RWPE2 (cell line): ENCODE measurements at places on chromosomes 1 and 21.

- DNase-seq, result no peak
- H3K27ac ChIP-seq, result no peak overlapping the region
- no peak overlapping the region for H3K4me3 ChIP-seq
- H3K36me3 ChIP-seq, result no peaks in the 10 kb centered on the region
- H3K27me3 ChIP-seq, result no peaks in the 10 kb centered on the region
These were observed 338.2 kb downstream of the ASTN1 start for GRCh38 chr1:176826265-176826664.

GRCh38 chr1:181911715-181912114 lies 149.8 kb downstream of the ZNF648 start:
- H3K4me3 ChIP-seq, result no peak overlapping the region
- no peak overlapping the region for H3K27ac ChIP-seq
- no peaks in the 10 kb centered on the region for H3K36me3 ChIP-seq
- no peak for DNase-seq
- no peaks in the 10 kb centered on the region for H3K4me1 ChIP-seq

GRCh38 chr1:39047374-39048229 lies 21.5 kb downstream of the NDUFS5 start:
- no peak for DNase-seq
- H3K4me1 ChIP-seq, result no peaks in the 10 kb centered on the region
- H3K4me3 ChIP-seq, result no peak overlapping the region
- H3K36me3 ChIP-seq, result no peaks in the 10 kb centered on the region
- H3K27ac ChIP-seq, result no peak overlapping the region

DNA sequence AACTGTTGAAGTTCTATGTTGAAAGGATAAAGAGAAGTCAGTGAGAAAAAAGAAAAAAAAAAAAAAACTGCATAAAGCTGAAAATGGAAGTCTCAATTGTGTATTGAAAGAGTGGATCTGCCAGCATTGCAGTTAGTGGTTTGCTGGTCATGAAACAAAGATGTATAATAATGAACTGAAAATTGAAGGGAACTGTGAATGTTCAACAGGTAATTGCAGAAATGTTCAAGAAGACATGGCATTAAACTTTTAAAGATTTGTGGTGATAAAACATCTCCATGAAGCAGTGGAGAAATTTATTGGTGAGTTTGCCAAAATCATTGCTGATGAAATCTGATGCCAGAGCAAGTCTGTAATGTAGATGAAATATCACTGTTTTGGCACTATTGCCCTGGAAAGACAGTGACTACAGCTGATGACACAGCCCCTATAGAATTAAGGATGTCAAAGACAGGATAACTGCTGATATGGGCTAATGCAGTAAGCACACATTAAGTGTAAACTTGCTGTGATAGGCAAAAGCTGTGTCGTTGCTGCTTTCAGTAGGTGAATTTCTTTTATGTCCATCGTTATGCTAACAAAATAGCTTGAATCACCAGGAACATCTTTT lies 71.0 kb downstream of the RD3 start:
- no peak overlapping the region for H3K27ac ChIP-seq
- no peaks in the 10 kb centered on the region for H3K4me1 ChIP-seq
- H3K4me3 ChIP-seq, result no peak overlapping the region
- no peaks in the 10 kb centered on the region for H3K36me3 ChIP-seq
- DNase-seq, result no peak

DNA sequence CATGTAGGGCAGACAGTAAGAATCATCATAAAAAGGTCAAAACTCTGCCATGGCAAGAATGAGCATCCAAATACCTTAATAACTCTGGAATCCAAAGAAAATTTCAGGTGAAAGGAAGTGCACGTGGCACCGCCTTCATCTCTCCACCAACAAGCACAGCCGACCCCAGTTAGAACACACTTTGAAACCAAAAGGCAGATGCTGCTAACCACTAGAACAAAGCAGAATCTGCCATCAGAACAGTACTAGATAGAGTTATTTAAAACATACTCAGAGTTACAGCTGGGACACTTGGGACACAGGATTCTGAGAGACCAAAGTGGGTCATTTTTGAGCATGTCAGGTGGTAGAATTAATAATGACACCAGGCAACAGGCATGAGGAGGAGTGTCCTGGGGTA lies 106.7 kb upstream of the SOD1 start:
- no peaks in the 10 kb centered on the region for H3K36me3 ChIP-seq
- peaks cover 8% of the 10 kb centered on the region for H3K27me3 ChIP-seq
- peaks cover 6% of the 10 kb centered on the region for H3K4me1 ChIP-seq
- no peak overlapping the region for H3K4me3 ChIP-seq
- no peak for DNase-seq

GRCh38 chr1:208243527-208243966 lies 637 bp downstream of the PLXNA2 start:
- peaks cover 20% of the 10 kb centered on the region for H3K4me1 ChIP-seq
- H3K27me3 ChIP-seq, result no peaks in the 10 kb centered on the region

DNA sequence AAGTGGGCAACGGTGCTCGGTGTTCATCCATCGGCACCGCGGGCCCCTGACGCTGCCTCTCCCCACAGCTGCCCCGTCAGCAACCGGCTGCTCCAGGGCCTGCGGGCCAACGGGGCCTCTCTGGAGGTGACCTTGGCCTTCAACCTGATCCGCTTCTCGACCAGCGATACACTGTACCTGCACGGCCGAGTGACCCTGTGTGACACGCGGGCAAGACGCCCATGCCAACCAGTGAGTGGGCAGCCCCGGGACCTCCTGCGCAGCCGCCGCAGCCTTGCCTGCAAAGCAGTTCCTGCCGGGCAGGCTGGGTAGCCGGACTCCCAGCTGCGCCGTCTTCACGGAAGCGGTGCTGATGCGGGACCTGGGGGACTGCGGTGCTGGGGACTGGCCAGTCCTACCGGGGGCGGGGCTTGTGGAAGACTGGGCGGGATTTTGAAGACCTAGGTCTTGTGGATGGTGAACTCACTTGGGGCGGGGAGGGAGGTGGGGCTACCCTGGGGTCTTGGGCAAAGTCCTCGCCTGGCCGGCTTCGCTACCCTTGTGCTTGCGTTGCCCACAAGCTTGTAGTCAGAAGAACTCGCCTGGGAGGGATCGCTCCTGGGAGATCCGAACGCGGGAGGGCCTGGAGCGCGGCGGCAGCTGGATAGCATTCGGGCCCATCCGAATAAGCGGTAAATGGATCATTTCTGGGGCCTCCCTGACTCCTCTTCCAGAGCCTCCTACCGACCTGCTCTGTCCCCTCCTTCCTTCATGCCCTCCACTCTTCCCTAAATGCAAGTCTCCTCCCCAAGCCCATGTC lies 8.8 kb upstream of the CEP85 start:
- no peaks in the 10 kb centered on the region for H3K36me3 ChIP-seq
- no peak overlapping the region for H3K4me3 ChIP-seq
- H3K27me3 ChIP-seq, result no peaks in the 10 kb centered on the region

GRCh38 chr1:78340006-78340405 lies 150.8 kb upstream of the PTGFR start:
- H3K36me3 ChIP-seq, result no peaks in the 10 kb centered on the region
- H3K27me3 ChIP-seq, result no peaks in the 10 kb centered on the region
- peaks cover 29% of the 10 kb centered on the region for H3K4me1 ChIP-seq
- DNase-seq, result no peak
- no peak overlapping the region for H3K4me3 ChIP-seq
- peak overlapping the region; percentile 97 for H3K27ac ChIP-seq

DNA sequence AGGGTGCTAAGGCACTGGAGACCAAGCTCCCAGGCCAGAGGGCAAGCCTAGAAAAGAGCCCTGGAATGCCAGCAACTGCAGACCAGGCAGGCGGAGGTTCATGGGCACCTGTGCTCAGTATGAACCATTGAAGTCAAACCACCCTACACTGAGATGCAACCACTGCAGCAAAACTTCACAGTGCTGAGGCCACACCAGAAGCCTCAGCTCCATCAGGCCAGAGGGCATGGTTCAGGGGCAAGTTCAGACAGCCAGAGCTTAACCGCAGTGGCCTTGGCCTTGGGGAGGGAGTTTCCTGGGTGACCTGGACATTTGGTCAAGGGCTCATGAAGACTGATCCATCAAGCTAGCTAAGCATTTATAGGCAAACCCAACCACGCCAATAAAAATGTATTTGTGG lies 7.1 kb downstream of the RCC2 start:
- H3K27me3 ChIP-seq, result no peaks in the 10 kb centered on the region
- H3K4me3 ChIP-seq, result no peak overlapping the region
- H3K4me1 ChIP-seq, result no peaks in the 10 kb centered on the region
- H3K27ac ChIP-seq, result no peak overlapping the region

GRCh38 chr1:230335861-230336522 lies 90.1 kb downstream of the PGBD5 start:
- H3K27ac ChIP-seq, result no peak overlapping the region
- no peak overlapping the region for H3K4me3 ChIP-seq
- no peaks in the 10 kb centered on the region for H3K36me3 ChIP-seq

DNA sequence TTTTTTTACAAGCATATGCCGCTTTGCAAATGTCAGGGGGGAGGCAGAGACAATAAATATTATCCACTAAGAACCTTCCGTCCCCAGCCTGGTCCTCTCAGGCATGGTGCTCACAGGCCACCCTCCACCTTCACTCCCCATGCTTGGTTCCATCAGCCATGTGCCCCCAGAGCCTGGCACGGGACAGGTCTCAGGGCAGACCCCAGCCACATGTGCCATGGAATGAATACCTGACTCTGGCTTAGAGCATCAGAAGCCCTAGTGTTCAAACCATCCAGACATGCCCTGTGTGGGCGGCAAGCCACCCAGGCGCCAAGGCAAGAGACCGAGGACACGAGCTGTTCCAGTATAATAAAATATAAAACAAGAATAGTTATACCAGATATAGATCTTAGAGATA lies 5.4 kb downstream of the LSS start:
- H3K36me3 ChIP-seq, result peaks cover 76% of the 10 kb centered on the region
- no peak overlapping the region for H3K4me3 ChIP-seq
- no peak for DNase-seq
- H3K27me3 ChIP-seq, result no peaks in the 10 kb centered on the region
- H3K27ac ChIP-seq, result no peak overlapping the region

- peak overlapping the region; percentile 84 for H3K4me3 ChIP-seq
- peak overlapping the region; percentile 42 for H3K27ac ChIP-seq
- no peaks in the 10 kb centered on the region for H3K27me3 ChIP-seq
These were observed 669 bp downstream of the XPR1 start for GRCh38 chr1:180632326-180633056.

GRCh38 chr1:229249854-229250644 lies 20.9 kb upstream of the RAB4A start:
- no peak overlapping the region for H3K4me3 ChIP-seq
- H3K27me3 ChIP-seq, result no peaks in the 10 kb centered on the region
- no peak for DNase-seq
- H3K36me3 ChIP-seq, result no peaks in the 10 kb centered on the region

DNA sequence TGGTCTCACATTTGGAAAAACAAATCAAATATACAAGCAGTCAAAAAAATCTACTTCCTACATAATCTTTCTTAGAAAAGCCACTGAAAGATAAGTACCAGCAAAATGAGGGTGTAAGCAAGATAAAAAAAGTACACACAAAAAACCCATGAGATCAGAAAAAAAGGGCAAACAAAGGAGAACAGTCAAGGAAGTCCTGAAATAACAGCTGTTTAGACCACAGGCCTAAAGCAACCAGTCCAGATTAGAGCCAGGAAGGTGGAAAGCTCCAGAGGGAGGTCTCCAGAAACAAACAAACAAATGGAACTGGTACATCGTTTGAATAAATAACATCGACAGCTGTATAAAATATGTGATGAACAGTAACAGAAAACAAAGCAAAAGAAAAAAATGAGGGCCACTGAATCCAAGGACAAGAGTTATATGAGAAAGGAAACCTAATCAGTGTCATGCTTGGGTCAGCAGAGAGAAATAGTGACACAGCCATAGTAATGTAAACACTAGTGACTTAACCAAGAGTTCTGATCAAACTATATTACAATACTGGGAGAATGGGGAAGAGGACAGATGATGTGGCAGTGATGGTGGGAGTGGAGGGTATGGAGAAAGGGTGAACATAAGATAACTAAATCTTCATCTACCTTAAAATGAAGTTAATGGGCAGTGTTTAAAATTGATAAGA lies 67.5 kb downstream of the NVL start:
- no peaks in the 10 kb centered on the region; the same call in 1 of the 2 replicates for H3K36me3 ChIP-seq
- H3K27ac ChIP-seq, result no peak overlapping the region
- no peaks in the 10 kb centered on the region for H3K4me1 ChIP-seq
- H3K4me3 ChIP-seq, result no peak overlapping the region
- H3K27me3 ChIP-seq, result no peaks in the 10 kb centered on the region
- no peak for DNase-seq
